ENCODE measurements at places on chromosomes 5 and 9. TPM values are rescaled to one million over a fixed set of nuclear protein-coding genes. Genes with fewer than 3 reads are reported as not detected.

CCIN gene
- not detected for total RNA-seq

PCDHB2 gene
- 1.3 TPM for total RNA-seq

PRDM9 gene
- not detected for total RNA-seq

LRRC70 gene
- total RNA-seq: 0.97 TPM

DIMT1 gene
- 29.6 TPM for total RNA-seq

KYAT1 gene
- total RNA-seq: 2.9 TPM

PCDHA12 gene
- total RNA-seq: 0.16 TPM

ATP10B gene
- total RNA-seq: not detected

All from cardiac atrium fibroblast (primary cell).